Stimulated activated CD8-positive, alpha-beta memory T cell treated with anti-CD3 and anti-CD28 coated beads, Interleukin-7, amount 100 ng/mL, for 4 hours (primary cell): ENCODE measurements at places on chromosomes 11 and 22.

DNA sequence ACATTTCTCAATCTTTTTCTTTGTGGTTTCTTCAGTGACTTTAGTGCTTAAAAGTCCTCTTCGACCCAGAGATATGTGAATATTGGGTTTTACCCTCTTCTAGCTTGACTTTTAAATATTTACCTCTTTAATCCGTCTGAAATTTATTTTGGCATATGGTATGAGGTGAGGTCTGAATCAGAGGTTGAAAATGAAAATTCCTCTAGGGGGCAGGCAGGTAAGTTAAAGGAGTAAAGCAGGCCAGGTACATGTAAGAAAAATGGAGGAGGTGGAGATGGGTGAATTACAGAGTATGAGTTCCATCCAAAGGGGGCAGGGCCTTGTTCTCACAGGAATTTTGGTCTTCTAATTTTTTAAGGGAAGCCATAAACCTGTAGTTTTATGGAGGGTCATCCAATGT lies 263.8 kb upstream of the NARS2 start:
- DNase-seq = no peak

- no peak for DNase-seq
These were observed 43.5 kb downstream of the CERK start for GRCh38 chr22:46694416-46695170.

DNA sequence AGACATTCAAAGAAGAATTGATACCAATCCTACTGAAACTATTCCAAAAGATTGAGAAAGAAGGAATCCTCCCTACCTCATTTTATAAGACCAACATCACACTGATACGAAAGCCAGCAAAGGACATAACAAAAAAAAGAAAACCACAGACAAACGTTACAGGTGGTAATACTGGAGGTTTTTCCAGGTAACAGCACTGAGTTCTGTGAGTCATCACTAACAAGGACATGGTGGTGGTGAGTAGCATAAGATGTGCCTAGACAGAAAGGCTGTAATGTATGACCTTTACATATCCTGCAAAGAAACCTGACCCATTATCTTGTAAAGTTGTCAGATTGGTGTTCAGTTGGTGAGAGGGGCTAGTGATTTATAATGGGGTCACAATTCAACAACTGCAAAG lies 15.3 kb downstream of the OR9G1 start:
- DNase-seq = no peak

- DNase-seq = no peak
These were observed 23.7 kb downstream of the USP47 start for GRCh38 chr11:11865449-11865848.

- no peak for DNase-seq
These were observed 23.0 kb downstream of the LIMK2 start for GRCh38 chr22:31235081-31235480.

DNA sequence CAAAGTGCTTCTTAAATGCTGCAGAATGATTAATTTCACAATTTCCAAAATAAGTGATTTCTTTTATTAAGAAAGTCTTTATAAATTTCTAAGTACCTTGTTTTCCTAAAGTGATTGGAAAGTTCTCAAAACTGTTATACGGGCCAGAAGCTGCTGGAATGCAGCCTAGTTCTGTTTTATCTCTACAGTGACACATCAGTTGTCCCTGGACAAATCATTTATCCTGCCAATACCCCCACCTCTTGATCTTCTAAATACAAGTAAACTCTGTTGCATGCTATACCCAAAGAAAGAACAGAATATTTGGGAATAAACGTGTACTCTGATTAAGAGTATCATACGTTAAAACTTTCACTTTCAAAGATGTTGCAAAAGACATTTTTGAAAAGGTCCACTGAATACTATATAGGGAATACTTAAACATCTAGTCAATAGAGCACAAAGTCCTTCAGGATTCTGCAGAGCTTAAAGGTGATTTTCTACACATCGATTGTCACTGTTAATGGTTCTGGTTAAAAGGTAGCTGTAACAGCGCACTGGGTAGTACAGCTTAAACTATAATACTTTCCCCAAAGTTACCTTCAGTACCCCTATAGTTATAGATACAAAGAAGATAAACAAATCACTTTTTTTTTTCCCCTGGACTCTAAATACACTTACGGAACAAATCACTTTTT lies 92.1 kb upstream of the APOA1 start:
- DNase-seq = no peak

GRCh38 chr11:57403802-57404147 lies 13.3 kb upstream of the PRG2 start:
- DNase-seq = no peak

GRCh38 chr11:6554828-6555706 lies 48.3 kb downstream of the RRP8 start:
- no peak for DNase-seq

DNA sequence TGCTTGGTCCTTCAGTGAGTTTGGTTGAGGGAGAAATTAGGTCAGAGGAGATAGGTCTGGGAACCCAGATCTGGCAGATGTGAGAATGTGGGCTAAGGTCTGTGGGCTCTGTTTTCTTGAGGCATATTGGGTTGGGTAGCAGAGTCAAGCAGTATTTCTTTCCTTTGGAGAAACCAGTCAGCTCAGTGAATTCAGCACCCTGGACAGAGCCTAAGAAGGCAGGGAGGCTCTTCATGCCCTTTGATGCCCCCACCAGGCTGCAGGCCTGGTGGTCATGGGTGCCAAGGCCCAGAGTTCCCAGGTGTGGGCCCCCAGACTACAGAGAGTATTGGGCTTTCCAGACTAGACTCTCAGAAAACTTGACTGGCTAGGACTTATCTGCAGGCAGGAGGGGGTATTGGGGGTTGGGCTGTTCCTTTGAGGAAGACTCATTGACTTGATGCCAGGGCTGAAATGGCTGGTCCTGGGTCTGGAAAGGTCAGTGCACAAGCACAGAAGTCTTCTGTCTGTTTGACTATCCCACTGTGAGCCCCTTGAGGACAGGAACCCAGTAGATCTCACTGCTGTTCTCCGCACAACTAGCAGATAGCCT lies 45.3 kb upstream of the NECTIN1 start:
- DNase-seq = no peak

DNA sequence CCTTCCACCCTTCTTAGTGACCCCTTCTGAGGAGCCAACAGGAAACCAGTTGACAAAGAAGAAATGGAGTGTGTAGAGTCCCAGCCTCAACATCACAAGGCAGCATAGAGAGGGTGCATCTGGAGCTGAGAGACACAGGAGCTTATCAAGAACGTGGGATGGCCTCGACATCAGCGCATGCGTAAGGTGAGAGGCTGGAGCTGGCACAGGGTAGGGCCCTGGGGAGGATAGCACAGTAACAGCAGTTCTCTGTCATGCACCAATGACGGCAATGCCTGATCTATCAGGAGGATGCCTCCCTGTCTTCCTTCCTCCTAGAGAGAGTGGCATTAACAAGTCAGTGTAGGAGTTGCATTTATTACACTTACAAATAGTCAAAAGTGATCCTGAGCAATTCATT lies 426.1 kb downstream of the NTM start:
- DNase-seq = no peak

GRCh38 chr11:35165423-35166368 lies 26.7 kb downstream of the CD44 start:
- peak; percentile 82 for DNase-seq

DNA sequence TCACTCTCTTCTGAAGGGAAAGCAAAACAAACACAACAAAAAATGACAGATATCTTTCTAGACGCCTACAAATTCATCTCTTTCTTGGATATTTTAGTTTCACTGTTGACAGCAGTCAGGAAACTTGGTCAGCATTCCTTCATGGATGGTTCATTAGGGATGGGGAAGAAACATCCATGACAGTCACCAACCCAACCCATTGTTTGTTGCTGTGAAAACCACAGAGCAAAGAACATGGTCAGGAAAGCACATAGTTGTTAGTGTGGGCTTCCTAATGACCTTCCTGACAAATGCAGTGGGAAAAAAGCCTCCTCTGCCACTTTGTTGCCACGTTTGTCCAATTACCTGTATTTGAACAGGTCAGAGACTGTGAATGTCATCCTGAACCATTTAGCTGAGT lies 139.8 kb upstream of the SNX19 start:
- no peak for DNase-seq

DNA sequence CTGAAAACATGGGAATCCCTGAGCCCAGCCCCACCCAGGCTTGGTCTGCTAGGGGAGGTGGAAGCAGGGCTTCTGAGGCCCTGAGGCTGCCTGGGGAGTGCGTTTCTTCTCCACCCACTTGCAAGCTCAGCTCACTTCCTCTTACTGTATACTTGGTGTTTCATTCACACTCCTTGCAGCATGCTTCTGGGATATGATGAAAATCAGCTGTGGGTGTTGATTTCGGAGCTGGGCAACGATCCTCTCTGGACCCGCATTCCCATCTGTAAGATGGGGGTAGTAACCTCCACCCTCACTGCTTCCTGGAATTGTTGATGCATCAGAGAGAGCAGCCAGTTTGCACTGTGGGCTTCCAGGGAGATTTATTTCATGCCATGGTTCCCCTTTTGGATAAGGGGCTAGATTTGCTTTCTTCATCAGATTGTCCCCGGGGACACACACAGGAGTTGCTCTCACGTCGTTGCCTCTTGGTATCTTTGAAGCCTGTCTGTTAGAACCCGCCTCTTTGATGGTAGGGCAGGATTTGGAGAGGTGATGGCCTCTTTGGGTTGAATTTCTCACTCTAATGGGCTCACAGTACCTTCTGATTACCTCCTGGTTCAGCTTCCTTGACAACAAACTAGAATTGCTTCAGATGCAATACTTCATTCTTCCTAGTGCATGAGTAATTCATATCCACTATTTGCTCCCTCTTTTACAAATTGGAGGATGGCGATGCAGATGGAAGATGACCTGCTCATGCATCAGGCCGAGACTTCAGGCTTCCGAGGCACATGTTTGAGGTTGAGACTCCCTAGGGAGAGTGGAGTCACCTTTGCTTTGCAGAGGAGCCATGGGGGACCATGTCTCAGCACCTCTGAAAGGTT lies 40.4 kb downstream of the BCR start:
- no peak for DNase-seq

- no peak for DNase-seq
These were observed 64.4 kb downstream of the NAV2 start for GRCh38 chr11:19777039-19777376.
